ENCODE measurements at places on chromosomes 12 and 14.

GRCh38 chr12:64528616-64529015 lies 76.7 kb downstream of the TBK1 start:
- DNase-seq, result no peak

DNA sequence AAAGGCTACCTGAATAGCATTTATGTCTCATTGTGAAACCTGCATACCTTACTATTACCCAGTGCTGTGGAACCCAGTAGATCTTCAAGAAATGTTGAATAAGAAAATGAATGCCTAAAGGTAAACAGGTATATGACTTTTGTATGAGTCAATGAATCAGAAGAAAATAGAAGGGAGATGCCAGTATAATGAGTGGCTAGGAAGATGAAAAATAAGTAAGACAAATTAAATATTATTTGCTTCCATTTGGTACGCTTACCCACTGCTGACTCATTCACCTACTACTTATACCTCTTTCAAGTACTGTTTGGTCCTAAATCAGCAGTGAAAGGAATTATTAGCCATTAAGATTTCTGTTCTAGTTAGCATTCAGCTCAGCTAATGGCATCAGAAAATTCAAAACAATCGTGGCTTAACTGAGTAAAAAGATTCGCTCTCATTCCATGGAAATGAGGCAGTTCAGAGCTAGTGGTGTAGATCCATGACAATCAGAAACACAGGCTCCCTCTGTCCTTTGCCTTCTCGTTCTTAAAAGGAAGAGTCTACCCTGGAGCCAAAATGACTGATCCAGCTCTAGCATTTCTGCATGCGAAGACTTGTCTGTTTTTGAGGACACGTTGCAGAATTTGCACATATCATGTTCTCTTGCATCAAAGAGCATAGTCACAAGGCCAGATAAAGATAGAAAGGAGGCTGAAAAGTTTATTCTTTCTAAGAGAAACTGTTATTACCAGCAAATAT lies 705.8 kb upstream of the USP15 start:
- no peak for DNase-seq

- no peak for DNase-seq
Observed at GRCh38 chr14:67459336-67459735, 29.2 kb downstream of the TMEM229B start.

GRCh38 chr12:59689776-59690175 lies 93.9 kb downstream of the SLC16A7 start:
- DNase-seq, result no peak

DNA sequence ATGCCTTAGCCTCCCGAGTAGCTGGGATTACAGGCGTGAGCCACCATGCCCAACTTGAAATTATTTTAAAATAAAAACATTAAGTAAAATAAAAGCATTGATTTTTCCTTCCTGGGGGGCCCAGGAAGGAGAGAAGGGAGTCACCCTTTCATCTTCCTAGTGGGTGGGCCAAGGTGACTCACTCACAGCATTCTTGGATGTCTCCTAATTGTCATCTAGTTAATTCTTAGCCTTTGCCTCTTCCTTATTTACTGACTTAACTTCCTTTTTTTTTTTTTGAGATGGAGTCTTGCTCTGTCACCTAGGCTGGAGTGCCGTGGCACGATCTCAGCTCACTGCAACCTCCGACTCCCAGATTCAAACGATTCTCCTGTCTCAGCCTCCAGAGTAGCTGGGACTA lies 29.2 kb downstream of the TMEM120B start:
- DNase-seq, result no peak

DNA sequence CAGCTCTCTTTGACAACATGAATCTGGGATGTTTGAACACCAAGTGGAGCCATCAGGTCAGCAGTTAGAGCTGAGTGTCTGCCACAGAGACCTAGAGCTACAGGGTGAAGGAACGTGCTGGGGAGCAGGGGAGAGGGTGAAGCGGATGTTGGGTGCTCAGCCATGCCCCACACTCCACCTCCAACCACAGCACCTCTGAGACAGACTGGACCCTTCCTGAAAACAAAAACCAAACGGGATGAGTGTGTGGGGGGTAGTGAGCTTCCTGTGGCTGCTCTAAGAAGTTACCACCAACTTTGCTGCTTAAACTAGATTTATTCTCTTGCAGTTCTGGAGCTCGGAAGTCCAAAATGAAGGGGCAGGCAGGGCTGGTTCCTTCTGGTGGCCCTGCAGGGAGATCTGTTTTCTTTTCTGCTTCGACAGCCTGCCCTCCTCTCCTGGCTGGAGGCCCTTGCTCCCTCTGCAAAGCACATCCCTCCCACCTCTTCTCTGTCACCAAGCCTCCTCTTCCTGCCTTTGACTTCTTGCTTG lies 5.6 kb upstream of the GOLGA3 start:
- DNase-seq, result no peak

DNA sequence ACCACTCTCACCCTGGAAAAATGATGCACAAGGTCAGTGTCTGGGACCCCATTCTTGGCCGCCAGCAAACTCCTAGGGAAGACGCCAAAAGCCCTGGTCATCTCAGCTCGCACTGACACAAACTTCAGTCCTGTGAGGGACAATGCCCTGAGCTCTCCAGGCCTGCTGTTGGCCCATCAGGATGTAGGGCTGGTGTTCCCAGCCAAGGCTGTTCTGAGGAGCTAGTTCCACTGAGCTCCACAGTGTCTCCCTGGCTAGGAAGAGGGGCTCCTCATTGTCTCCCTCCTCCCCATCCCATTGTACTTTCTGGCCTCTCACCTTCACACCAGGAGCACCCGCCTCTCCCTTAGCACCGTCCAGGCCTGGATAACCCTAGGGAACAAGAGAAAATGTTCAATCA lies 10.8 kb downstream of the COL2A1 start:
- DNase-seq, result no peak

GRCh38 chr12:107302649-107303341 lies 209.4 kb upstream of the CRY1 start:
- no peak for DNase-seq

DNA sequence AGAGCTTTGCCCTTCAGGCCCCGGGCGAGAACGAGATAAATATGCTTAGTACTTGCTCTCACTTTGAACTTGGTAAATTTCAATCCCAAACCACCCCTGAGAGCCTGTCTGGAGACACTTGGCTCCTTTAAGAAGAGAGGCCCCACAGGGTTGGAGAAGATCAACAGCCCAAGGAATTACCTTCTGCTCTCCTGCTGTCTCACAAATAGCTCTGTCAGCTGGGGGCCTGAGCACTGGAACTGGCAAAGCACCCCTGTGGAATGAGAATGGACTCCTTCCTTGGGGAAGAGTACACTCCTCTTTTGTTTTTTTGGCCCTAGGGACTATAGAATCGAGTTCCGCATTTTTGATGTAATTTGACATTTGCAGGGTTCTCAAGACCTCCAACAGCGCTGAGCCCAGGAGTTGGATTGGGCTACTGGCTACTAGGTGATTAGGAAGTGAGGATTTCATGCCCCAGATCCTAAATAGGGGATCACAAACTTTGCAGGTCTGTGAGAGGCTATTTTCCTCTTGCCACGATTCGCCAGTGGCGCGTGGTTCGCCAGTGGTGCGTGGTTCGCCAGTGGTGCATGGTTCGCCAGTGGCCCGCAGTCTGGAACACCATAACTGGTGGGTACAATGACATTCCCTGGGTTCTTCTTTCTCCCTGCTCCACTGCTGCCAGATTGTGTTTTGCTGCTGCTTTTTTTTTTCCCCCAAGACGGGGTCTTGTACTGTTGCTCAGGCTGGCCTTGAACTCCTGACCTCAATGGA lies 17.8 kb upstream of the MEG3 start:
- no peak for DNase-seq

DNA sequence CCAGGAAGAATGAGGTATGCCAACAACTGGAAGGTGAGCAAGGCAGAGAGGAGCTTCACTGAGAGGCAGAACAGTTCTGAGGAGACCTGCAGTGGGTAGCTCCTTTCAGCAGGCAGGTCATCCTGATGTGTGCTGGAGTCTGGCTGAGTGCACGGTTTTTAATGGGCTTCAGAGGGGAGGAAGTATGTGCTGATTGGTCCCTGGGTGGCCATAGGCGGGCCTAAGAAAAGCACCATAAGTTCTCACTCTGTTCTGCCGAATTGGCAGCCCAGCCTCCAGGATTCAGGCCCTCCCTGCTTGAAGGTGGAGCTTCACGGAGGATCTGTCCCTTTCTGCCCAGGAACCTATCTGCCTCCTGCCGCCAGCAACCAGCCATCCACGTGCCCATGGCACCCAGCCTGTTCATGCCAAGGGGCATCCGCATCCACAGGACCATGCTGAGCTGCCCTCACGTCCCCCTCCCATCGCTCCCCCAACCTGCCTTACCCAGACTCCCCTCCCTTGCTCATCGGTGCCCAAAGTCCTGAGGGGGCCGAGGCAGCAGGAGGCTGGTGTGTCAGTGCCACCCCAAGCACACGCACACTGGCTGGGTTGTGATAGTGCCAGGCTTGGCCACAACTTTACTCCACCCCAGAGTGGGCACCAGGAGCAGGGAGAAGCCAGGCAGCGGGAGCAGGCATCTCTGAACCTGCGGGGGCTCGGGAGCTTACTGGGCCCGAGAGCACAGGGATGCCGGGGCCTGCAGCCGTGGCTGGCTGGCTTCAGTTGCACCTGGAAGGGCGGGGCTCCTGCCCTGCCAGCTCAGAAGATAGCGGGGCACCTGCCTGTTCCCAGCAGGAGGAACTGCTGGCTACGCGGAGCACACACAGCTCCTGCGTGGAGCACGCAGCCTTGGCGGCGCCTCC lies 608.4 kb upstream of the FOXG1 start:
- DNase-seq, result no peak

- DNase-seq, result no peak
Observed at GRCh38 chr12:131003716-131004045, 50.0 kb downstream of the ADGRD1 start.

- DNase-seq, result no peak
Observed at GRCh38 chr14:58663494-58664111, 25.8 kb downstream of the DACT1 start.

GRCh38 chr14:87321548-87321947 lies 671.4 kb downstream of the GALC start:
- no peak for DNase-seq

- no peak for DNase-seq
Observed at GRCh38 chr12:24551163-24551786, 397.6 kb downstream of the BCAT1 start.

DNA sequence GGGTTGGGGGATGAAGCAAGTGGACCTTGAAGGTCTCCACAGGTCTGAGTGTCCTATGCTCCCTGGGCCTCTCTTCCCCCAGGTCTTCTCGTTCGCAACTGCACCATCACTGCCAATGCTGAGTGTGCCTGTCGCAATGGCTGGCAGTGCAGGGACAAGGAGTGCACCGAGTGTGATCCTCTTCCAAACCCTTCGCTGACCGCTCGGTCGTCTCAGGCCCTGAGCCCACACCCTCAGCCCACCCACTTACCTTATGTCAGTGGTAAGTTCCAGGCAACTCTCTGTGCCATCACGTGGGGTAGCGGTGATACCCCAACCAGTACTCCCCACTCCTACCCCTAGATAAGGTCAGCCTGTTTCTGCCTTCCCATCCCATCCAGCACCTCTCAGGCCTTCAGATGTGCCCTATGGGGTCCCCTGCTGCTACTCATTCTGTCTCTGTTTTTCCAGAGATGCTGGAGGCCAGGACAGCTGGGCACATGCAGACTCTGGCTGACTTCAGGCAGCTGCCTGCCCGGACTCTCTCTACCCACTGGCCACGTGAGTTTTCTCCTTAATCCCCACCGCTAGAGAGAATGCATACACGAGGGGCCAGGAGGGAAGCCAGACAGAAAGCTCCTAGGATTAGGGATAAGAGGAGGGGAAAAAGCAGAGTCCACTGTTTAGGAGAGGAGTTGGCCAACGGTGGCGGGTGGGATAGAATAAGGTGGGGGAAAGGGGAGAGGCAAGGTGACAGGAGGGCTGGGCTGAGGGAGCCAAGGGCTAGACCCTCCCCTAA lies 1.6 kb upstream of the TAPBPL start:
- DNase-seq, result no peak

DNA sequence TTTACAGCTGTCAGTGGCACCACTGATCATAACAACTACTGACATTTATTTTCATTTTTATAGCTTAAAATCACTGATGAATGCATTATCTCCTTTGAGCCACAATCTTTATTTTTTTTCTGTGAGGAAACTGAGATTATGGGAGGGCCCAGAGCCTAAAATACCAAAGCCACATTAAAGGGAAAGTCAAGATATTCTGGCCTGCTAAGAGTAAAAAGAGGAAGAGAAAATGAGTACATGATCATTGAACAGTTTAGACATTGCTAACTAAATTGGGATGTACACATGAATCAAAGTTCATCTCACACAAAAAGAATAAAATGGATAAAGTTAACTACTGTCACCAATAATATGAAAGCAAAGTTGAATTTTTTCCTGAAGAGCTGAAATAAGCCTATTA lies 170.5 kb upstream of the GARIN2 start:
- DNase-seq, result no peak

DNA sequence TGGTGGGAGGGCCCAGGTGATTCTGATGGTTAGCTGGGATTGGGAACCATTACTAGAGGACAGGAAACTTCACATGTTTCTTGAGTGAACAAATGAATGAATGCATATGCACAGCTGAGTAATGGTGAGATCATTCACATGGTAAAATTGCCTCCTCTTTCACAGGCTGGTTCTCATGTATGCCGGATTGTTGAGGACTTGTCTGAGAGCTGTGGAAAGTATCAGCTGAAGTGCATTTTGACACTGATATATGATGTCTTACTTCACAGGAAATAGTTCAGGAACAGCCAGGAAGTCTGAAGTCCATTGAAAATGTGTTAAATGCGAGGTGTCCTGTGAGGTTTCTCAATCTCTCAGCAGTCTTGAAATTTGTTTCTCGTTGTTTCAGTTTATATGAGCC lies 77.6 kb upstream of the DACT1 start:
- DNase-seq, result no peak

DNA sequence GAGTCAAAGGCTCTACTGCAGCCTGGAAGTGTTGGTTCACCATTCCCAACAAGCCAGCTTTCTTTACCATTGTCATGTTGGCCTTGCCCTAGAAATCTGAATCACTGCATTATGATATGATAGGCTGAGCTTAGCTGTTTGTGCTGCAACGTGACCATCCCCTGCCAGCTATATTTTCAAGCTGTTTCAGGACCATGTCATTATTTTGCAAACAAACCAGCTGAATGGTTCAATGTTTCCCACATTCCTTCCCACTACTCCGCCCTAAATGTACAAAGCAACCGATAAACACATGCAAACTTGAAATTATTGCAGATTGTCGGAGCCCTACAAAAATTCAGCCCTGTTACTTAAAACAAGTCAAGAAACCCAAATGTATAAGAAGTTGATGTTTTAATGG lies 136.1 kb downstream of the KICS2 start:
- DNase-seq, result no peak

DNA sequence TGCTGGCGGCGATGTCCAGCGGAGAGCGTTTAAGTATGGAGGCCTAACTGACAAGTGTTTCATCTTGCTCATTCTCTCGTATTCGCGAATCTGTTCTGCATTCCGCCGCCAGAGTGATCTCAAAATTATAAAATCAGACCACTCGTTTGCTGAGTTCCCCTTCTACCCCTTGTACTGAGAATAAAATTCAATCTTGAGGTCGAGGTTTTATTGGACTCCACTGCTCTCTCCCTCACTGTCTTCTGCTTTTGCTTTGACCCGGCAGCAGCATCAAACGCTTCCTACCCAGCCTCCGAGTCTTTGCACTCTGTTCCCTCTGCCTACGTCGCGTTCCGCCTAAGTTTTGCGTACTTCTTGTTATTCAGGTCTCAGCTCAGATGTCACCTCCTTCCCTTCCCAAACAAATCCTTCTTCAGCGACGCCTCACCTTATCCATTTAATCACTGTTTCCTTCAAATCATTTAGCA lies 462 bp downstream of the KNTC1 start:
- DNase-seq, result no peak

- no peak for DNase-seq
Observed at GRCh38 chr14:73814153-73814552, 37.5 kb upstream of the PTGR2 start.

GRCh38 chr12:23098517-23098916 lies 473.5 kb downstream of the ETNK1 start:
- DNase-seq, result no peak

- no peak for DNase-seq
Observed at GRCh38 chr12:64039281-64039871, 182.7 kb downstream of the KICS2 start.

Data from stimulated activated CD8-positive, alpha-beta memory T cell treated with anti-CD3 and anti-CD28 coated beads, Interleukin-7, amount 100 ng/mL, for 4 hours (primary cell).